ENCODE measurements at places on chromosomes 5 and 9.
A peak's percentile ranks its signal among the peaks of the same experiment; 100 is the strongest.

DNA sequence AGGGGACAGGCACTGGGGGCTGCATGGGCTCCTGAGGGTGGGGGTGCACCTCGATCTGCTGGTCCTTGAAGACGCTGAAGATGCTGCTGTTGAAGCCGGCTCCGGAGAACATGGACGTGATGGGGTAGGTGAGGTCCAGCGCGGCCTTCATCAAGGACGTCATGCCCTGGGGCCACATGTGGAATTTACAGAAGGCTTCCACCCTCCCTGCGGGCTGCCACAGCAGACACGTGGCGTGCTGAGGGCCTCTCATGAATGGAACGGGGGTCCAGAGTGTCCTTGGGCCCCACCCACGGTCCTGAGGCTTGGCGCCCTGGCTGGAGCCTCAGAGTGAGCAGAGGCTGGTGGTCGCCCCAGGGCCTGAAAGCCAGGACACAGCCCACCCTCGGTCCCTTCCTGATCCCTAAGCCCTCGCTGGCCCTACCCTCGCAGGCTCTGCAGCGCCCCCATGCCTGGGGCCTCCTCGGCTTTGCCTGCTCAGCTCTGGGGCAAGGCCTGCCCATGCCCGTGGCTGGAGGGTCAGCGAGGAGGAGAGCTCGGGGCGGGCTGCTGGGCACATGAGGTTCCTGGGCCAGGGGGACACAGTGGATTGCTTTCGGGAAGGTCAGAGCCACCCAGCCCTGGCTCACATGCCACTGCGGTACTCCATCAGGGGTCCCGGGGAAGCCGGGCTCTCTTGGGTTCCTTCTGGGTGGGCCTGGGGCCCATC is 5.3 kb upstream of the NSMF start:
- H3K27ac ChIP-seq: no peak overlapping the region
- peaks cover 5% of the 10 kb centered on the region for H3K27me3 ChIP-seq
- H3K4me3 ChIP-seq: no peak overlapping the region
- no peak for DNase-seq
- peaks cover 2% of the 10 kb centered on the region for H3K4me1 ChIP-seq
- peaks cover 6% of the 10 kb centered on the region for H3K36me3 ChIP-seq

GRCh38 chr9:95796029-95796428 is 79.5 kb upstream of the ERCC6L2 start:
- no peak for DNase-seq
- no peak overlapping the region for H3K4me3 ChIP-seq
- H3K4me1 ChIP-seq: peaks cover 5% of the 10 kb centered on the region
- H3K36me3 ChIP-seq: no peaks in the 10 kb centered on the region

DNA sequence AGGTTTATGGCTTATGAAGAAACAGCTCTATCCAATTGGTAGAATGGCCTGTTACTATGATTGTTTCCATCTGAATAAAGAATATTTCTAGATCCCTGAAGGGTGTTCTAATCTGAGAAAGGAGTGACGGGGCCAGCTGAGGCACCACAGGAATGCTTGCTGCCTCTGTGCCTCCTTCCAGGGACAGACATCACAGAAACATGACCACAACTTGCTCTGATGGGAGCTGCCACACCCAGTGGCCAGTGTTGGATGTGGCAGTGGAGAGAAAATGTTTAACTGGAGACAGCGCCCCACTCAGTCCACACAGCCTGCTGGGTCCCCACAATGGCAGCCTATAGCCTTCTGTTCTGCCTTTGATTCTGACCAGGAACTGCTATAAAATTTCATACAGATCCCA is 38.6 kb upstream of the TESK1 start:
- no peak overlapping the region for H3K27ac ChIP-seq
- H3K27me3 ChIP-seq: peaks cover 9% of the 10 kb centered on the region
- DNase-seq: no peak
- H3K36me3 ChIP-seq: no peaks in the 10 kb centered on the region

DNA sequence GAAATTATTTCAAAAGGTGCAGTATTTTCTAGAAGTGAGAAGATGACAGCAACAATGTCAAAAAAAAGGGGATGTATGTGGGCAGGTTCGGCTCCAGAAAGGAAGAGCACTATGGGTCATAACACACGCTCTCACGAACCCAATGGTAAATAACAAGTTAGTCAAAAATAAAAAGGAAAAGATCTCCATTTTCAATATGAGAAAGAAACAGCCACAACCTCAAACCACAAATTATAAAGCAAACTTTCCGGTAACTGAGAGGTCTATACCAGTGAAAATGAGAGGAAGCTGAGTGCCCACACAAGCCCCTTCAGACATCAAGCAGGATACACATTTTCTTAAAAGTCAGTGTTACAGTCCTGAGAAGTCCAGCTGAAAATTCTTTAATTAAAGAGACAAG is 398.5 kb upstream of the RPS23 start:
- H3K36me3 ChIP-seq: no peaks in the 10 kb centered on the region
- no peak overlapping the region for H3K27ac ChIP-seq
- H3K4me3 ChIP-seq: no peak overlapping the region
- H3K4me1 ChIP-seq: no peaks in the 10 kb centered on the region
- no peak for DNase-seq

DNA sequence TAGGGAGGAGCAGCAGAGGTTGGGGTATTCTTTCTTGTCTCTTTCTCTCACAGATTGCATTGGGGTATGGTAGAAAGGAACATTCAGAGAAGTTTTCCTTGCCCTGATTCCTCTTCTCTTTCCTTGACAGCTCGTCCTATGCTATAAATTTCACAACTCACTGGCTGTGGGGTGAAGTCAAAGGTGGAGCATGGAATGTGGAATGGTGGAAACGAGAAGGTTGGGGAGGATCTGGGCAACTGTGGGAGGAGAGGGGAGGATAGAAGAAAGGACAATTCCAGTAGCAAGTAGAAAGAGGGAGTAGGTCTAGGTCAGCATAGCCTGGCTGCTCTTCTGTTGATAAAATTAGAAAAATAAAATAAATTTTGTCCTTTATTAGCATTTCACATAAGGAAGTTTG is 39.0 kb upstream of the POC5 start:
- H3K27ac ChIP-seq: no peak overlapping the region
- H3K36me3 ChIP-seq: no peaks in the 10 kb centered on the region
- no peak overlapping the region for H3K4me3 ChIP-seq
- no peaks in the 10 kb centered on the region for H3K27me3 ChIP-seq

- peaks cover 5% of the 10 kb centered on the region for H3K36me3 ChIP-seq
- no peak overlapping the region for H3K4me3 ChIP-seq
- H3K27me3 ChIP-seq: no peaks in the 10 kb centered on the region
- H3K27ac ChIP-seq: no peak overlapping the region
These were observed 338.0 kb downstream of the SEMA5A start for GRCh38 chr5:9207817-9208418.

GRCh38 chr5:144403058-144403457 is 232.4 kb downstream of the KCTD16 start:
- H3K4me3 ChIP-seq: no peak overlapping the region
- no peaks in the 10 kb centered on the region for H3K36me3 ChIP-seq

- H3K4me1 ChIP-seq: peaks cover 23% of the 10 kb centered on the region
- DNase-seq: no peak
- H3K4me3 ChIP-seq: no peak overlapping the region
- no peaks in the 10 kb centered on the region for H3K36me3 ChIP-seq
- no peak overlapping the region for H3K27ac ChIP-seq
- H3K27me3 ChIP-seq: peaks cover 10% of the 10 kb centered on the region
These were observed 26.2 kb upstream of the LAMC3 start for GRCh38 chr9:130982636-130983358.

- H3K27me3 ChIP-seq: peaks cover 12% of the 10 kb centered on the region
- no peaks in the 10 kb centered on the region for H3K36me3 ChIP-seq
- no peaks in the 10 kb centered on the region for H3K4me1 ChIP-seq
- no peak overlapping the region for H3K4me3 ChIP-seq
- DNase-seq: no peak
- no peak overlapping the region for H3K27ac ChIP-seq
These were observed 33.3 kb downstream of the EXOC3 start for GRCh38 chr5:476102-476813.

GRCh38 chr5:160835818-160836528 is 16.0 kb downstream of the ATP10B start:
- H3K36me3 ChIP-seq: no peaks in the 10 kb centered on the region
- H3K27me3 ChIP-seq: no peaks in the 10 kb centered on the region
- H3K27ac ChIP-seq: no peak overlapping the region
- no peaks in the 10 kb centered on the region for H3K4me1 ChIP-seq

DNA sequence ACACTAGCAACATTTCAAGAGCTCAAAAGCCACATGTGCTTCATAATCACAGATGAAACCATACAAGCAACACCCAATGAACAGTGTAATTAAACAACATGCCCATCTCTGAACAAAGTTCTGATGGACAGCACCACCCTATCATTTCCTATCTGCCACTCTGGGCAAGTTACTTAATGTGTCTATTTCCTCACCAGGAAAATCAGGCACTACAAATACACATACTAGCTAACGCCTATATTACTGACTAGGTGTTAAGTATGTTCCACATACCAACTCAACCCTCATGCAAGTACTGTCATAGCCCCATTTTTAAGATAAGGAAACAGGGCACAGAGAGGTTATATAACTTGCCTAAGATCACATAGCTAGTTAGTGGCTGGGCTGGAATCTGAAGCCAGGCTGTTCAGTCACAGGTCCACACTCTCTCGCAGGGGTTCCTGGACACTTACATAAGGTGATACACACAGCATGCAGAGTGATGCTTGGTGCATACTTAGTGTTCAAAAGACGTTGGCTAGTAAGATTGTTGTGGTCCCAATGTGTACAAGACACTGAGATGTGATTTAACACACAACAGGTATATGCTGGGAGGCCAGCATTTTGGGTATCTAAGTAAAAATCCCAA is 24.2 kb downstream of the CORO2A start:
- peaks cover 3% of the 10 kb centered on the region for H3K27me3 ChIP-seq
- peak overlapping the region; percentile 46 for H3K4me3 ChIP-seq
- no peaks in the 10 kb centered on the region for H3K36me3 ChIP-seq
- DNase-seq: no peak
- peaks cover 51% of the 10 kb centered on the region for H3K4me1 ChIP-seq

DNA sequence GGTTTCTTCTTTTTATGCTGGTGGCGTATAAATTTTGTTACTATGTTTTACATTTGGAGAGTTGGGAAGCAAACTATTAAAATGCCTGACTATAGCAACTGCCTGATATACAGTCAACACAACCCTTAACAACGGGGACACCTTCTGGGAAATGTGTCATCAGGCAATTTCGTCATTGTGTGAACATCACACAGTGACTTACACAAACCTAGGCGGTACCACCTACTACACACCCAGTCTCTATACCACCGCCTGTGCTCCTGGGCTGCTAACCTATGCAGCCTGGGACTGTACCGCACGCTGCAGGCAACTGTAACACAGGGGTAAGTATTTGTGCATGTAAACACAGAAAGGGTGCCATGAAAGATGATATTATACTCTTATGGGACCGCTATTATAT is 1.3 kb upstream of the CDHR2 start:
- no peaks in the 10 kb centered on the region for H3K36me3 ChIP-seq
- H3K4me3 ChIP-seq: no peak overlapping the region
- peaks cover 8% of the 10 kb centered on the region for H3K27me3 ChIP-seq
- H3K27ac ChIP-seq: no peak overlapping the region
- no peak for DNase-seq

GRCh38 chr5:11588803-11589202 is 315.4 kb downstream of the CTNND2 start:
- no peaks in the 10 kb centered on the region for H3K36me3 ChIP-seq
- H3K27ac ChIP-seq: peak overlapping the region; percentile 91
- H3K4me1 ChIP-seq: peaks cover 25% of the 10 kb centered on the region
- H3K4me3 ChIP-seq: peak overlapping the region; percentile 76
- H3K27me3 ChIP-seq: peaks cover 3% of the 10 kb centered on the region

- DNase-seq: no peak
- H3K4me3 ChIP-seq: no peak overlapping the region
- H3K4me1 ChIP-seq: no peaks in the 10 kb centered on the region
These were observed 22.5 kb upstream of the N4BP3 start for GRCh38 chr5:178090856-178091255.

- peak; percentile 65 for DNase-seq
- peaks cover 9% of the 10 kb centered on the region for H3K27me3 ChIP-seq
- H3K36me3 ChIP-seq: no peaks in the 10 kb centered on the region
- H3K4me3 ChIP-seq: no peak overlapping the region
These were observed 147.7 kb downstream of the BARX1 start for GRCh38 chr9:93807166-93808074.

DNA sequence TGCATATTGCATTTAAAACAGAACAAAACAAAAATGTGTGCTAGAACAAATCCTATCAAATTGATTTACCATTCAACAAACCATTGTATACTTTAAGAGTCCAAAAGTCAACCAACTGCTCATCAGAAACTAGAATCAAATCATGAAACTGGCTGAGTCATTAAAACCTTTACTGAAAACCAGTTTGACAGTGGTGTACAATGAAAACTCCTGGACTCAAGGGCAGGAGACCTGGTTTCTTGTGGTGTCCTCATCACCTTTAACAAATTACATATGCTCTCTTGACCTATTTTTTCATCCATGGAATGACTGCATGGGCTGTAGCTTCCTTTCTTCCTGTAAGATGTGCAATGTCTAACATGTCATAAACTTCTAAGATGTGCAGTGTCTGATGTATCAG is 315.3 kb upstream of the SLC30A5 start:
- H3K27me3 ChIP-seq: no peaks in the 10 kb centered on the region
- DNase-seq: no peak
- no peak overlapping the region for H3K27ac ChIP-seq
- no peak overlapping the region for H3K4me3 ChIP-seq
- H3K4me1 ChIP-seq: peaks cover 3% of the 10 kb centered on the region

- H3K4me3 ChIP-seq: no peak overlapping the region
- no peaks in the 10 kb centered on the region for H3K27me3 ChIP-seq
- no peaks in the 10 kb centered on the region for H3K4me1 ChIP-seq
- no peak overlapping the region for H3K27ac ChIP-seq
- no peak for DNase-seq
- no peaks in the 10 kb centered on the region for H3K36me3 ChIP-seq
These were observed 229.1 kb downstream of the DEPDC1B start for GRCh38 chr5:60470881-60471280.

- no peak overlapping the region for H3K4me3 ChIP-seq
- H3K27me3 ChIP-seq: peaks cover 2% of the 10 kb centered on the region
- H3K4me1 ChIP-seq: peaks cover 26% of the 10 kb centered on the region
These were observed 95.3 kb downstream of the FBXW11 start for GRCh38 chr5:171911152-171911551.

DNA sequence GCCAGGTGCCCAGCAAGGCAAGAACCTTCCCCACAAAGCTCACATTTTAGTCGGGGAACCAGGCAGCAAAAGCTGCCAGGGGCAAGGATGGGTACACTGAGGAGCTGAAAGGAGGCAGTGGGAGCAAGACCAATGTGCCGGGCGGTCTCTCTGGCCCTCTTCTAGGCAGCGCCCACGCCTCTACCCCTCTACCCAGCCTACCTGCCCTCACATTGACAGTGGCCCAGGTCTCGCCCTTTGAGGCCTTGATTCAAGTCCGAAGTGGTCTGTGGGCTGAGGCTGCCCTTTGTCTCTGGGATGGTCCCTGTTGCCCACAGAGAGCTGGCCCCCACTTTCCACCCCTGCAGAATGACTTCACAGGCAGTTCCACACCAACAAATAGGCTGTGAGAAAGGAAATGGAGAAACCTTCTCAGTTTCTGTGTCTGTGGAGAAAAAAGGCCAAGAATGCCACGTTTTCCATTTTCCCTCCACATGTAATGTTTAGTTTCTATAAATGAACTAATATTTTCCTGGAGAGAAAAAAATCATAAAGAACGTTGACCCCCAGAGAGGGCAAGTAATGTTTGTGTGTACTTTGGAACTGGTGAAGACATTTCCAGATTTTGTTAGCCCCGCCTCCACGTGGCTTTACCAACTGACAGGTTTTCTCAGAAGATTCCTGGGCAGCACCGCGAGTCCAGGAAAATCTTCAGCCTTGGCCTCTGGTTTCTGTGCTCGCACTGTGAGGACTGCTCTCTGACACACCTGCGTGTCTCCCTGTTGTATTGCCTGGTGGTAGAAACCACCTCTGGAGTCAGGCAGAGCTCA is 57.4 kb upstream of the ANGPTL2 start:
- no peak overlapping the region for H3K4me3 ChIP-seq
- H3K27ac ChIP-seq: no peak overlapping the region
- H3K27me3 ChIP-seq: peaks cover 6% of the 10 kb centered on the region
- peak; percentile 8 for DNase-seq
- H3K36me3 ChIP-seq: no peaks in the 10 kb centered on the region

Data from glutamatergic neuron (in vitro differentiated cells).